ENCODE measurements at places on chromosomes 4 and X. TPM values are rescaled to one million over a fixed set of nuclear protein-coding genes. Genes with fewer than 3 reads are reported as not detected.

Gene ASB11
- not detected for polyA plus RNA-seq

Gene FHIP1A
- polyA plus RNA-seq = 4.6 TPM

Gene PCDH11X
- polyA plus RNA-seq = 0.02 TPM

Gene MAGEB17
- not detected for polyA plus RNA-seq

Gene KLKB1
- 0.12 TPM for polyA plus RNA-seq

Gene FDCSP
- 0.75 TPM for polyA plus RNA-seq

Gene POU3F4
- polyA plus RNA-seq = not detected

All from esophagus (tissue), 2 donors.